ENCODE measurements at places on chromosomes 13 and 19.

- no peaks in the 10 kb centered on the region for H3K4me1 ChIP-seq
- no peak for DNase-seq
- no peak overlapping the region for H3K4me3 ChIP-seq
- no peak overlapping the region for H3K27ac ChIP-seq
These were observed 791.7 kb upstream of the PCDH20 start for GRCh38 chr13:62207388-62207787.

DNA sequence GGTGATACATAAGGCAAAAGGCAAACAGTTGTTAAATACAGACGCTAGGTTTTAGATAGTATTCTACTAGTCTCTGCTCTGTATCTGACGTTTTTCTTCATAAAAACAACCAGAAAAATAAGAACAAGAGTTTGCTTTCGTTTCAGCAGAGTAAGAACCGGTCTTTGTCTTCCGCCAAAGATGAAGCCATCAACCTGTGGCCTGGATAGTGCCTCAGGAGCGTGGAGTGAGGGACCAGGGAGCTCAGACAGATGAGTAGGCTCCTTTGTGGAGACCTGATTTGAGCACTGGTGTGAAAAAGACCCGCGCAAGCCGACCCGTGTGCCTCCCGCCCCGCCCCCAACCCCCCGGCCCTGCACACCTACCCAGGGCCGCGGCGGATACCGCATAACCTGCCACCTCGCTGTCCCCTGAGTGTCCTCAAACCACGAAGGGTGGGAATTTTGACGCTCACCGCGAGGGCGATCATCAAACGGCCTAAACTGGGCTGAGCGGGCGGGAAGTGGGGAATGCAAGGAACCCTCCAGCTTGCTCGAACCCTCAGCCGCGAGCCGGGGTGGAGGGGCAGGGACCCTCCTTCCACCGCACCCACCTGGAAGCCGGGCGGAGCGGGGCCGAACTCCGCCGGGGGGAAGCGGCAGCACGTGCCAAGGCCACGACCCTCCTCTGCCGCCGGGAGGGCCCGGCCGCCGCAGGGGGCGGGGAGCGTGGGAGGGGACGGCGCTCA, 866 bp upstream of the LMO7 start:
- H3K27me3 ChIP-seq, result no peaks in the 10 kb centered on the region
- no peaks in the 10 kb centered on the region for H3K36me3 ChIP-seq

GRCh38 chr19:46678110-46678732, 17.2 kb upstream of the DACT3 start:
- no peaks in the 10 kb centered on the region for H3K36me3 ChIP-seq
- no peaks in the 10 kb centered on the region for H3K27me3 ChIP-seq
- no peak overlapping the region for H3K27ac ChIP-seq
- no peaks in the 10 kb centered on the region for H3K4me1 ChIP-seq

DNA sequence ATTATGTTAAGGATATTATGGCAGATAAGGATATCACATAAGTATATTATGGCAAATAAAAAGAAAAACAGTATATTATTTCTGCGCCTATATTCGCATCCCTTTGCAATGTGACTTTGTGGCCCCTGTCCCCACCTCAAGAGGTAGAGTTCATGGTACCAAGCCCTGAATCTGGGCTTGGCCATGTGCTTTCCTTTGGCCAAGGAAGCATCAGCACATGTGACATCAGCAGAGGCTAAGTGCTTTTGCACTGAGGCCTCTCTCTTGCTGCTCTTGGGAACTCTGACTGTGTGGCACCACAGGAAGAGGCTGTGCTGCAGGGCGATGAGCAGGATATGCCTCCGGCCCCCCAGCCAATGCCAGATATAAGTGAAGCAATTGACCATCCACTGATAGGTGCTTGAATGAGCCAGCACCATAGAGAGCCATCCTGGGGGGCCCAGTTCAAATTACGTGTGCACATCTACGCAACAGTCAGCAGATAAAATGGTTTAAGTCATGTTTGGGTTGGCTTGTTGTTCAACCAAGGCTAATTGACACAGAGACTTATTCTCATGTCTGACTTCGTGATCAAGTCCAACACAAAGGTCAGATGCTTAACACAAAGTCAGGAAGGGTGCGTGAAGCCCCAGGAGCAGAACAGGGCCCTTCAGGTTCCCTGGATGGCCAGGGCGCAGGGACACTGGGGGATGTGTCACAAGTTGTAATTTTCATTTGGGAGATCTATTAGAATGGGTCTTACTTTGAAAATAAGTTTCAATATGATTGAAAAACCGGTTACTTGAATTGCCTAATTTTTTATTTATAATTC, 173.3 kb downstream of the COL4A1 start:
- no peak for DNase-seq
- H3K27me3 ChIP-seq, result no peaks in the 10 kb centered on the region
- peaks cover 1% of the 10 kb centered on the region for H3K4me1 ChIP-seq

DNA sequence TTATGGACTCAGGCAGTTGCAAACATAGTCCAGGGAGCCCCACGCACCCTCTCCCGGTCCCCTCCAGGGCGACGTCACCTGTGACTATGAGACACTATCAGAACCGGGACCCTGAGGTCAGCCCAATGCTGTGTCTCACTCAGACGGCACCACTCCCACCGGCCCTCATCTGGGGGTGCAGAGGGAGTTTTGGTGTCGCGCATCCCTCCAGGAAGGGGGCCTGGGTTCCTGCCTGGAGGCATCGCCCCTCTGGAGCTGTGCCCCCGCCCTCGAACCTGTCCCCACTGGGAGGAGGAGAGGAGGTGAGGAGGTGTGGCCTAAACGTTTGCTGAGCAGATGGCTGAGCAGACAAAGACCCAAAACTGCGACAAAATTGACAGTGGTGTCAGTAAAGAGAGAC, 51.2 kb downstream of the GADD45B start:
- no peaks in the 10 kb centered on the region for H3K36me3 ChIP-seq
- H3K4me3 ChIP-seq, result no peak overlapping the region

GRCh38 chr19:35931874-35932202, 4.3 kb upstream of the LRFN3 start:
- H3K27me3 ChIP-seq, result no peaks in the 10 kb centered on the region
- DNase-seq, result no peak
- H3K27ac ChIP-seq, result no peak overlapping the region
- H3K36me3 ChIP-seq, result no peaks in the 10 kb centered on the region
- H3K4me3 ChIP-seq, result no peak overlapping the region

GRCh38 chr13:23778002-23778652, 111.1 kb downstream of the MIPEP start:
- no peaks in the 10 kb centered on the region for H3K4me1 ChIP-seq
- no peak overlapping the region for H3K4me3 ChIP-seq
- H3K27me3 ChIP-seq, result no peaks in the 10 kb centered on the region
- no peaks in the 10 kb centered on the region for H3K36me3 ChIP-seq
- DNase-seq, result no peak
- no peak overlapping the region for H3K27ac ChIP-seq

- H3K27me3 ChIP-seq, result no peaks in the 10 kb centered on the region
- H3K27ac ChIP-seq, result no peak overlapping the region
- H3K4me1 ChIP-seq, result no peaks in the 10 kb centered on the region
- no peak for DNase-seq
These were observed 10.4 kb downstream of the EPS8L1 start for GRCh38 chr19:55085923-55086715.

DNA sequence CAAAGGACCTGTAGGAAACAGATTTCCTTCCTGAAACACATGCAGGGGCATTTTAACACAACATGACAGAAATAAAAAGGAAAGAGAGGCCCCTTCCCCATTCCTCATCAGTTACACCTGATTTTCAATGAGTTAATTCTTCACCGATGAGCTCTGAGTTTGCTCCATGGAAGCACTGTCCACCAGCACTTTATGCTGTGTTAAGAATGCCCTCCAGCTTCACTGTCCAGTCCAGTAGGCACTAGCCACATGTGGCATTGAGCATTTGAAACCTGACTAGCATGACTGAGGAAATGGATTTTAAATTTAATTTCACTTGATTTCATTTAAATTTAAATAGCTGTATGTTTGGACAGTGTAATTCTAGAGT, 217.2 kb upstream of the SLC10A2 start:
- no peak for DNase-seq
- H3K36me3 ChIP-seq, result no peaks in the 10 kb centered on the region
- H3K4me3 ChIP-seq, result no peak overlapping the region
- peak overlapping the region; percentile 78 for H3K27ac ChIP-seq
- no peaks in the 10 kb centered on the region for H3K27me3 ChIP-seq

DNA sequence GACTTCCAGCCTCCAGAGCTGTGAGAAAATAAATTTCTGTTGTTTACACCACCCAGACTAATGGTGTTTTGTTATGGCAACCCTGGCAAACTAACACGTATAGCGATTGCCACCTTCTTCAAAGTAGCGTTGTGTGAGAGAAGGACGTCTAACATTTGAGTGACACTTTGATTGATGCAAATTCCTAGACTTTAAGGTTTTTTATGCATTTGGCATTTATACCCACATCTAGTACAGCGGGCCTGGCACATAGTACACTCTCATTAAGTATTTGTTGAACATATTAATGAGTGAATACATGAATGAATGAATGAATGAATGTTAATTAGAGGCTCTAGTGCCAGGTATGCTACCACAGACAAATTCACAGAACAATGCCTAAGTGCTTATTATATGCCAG, 36.7 kb downstream of the POU4F1 start:
- H3K36me3 ChIP-seq, result no peaks in the 10 kb centered on the region
- H3K4me1 ChIP-seq, result no peaks in the 10 kb centered on the region
- H3K27ac ChIP-seq, result no peak overlapping the region
- no peaks in the 10 kb centered on the region for H3K27me3 ChIP-seq

DNA sequence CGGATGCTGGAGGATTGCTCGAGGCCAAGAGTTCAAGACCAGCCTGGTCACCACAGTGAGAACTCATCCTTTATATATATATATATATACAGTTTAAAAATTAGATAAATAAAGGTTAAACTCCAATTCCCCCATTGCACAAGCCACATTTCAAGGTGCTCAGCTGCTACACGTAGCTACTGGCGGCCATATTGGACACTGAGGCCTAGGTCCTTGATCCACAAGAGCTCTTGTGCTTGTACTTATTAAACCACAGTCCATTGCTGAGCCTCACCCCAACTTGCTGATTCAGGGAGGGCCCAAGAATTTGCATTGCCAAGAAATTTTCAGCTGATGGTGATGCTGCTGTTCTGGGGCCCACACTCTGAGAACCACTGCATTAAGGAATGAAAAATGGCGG, 9.6 kb downstream of the TTC9B start:
- no peak overlapping the region for H3K4me3 ChIP-seq
- no peaks in the 10 kb centered on the region for H3K4me1 ChIP-seq
- no peak for DNase-seq
- no peaks in the 10 kb centered on the region for H3K36me3 ChIP-seq
- H3K27me3 ChIP-seq, result no peaks in the 10 kb centered on the region
- H3K27ac ChIP-seq, result no peak overlapping the region

- no peak overlapping the region for H3K27ac ChIP-seq
- no peak for DNase-seq
- no peaks in the 10 kb centered on the region for H3K27me3 ChIP-seq
- H3K4me1 ChIP-seq, result no peaks in the 10 kb centered on the region
- no peaks in the 10 kb centered on the region for H3K36me3 ChIP-seq
These were observed 20.3 kb upstream of the GAS6 start for GRCh38 chr13:113883921-113884804.

DNA sequence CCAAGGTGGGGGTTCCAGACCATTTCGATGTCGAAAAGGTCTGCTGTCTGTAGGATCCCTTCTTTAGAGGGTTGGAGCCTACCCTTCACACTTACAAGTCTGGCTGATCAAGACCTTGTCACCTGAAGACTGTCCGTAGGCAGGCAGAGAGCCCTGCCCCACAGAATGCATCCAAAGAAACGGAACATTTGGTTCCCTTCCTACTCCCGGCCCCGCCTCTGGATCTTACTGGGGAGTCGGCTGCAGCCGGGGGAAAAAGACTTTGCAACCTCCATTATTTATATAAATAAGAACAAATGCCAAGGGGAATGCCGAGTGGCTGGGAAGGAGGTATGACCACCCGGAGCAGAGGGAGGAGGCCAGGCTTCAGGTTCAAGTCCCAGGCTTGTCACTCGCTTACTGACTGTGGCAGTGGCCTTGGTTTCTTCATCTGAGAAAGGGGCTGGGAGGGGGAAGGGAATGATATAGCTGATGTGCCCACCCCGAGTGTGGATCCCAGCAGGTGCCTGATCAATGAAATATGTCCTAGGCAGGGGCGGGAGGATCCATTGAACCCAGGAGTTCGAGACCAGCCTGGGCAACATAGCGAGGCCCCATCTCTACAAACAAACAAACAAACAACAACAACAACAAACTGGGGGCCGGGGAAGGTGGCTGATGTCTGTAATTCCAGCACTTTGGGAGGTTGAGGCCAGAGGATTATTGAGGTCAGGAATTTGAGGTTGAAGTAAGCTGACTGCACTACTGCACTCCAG, 48.7 kb downstream of the RFX2 start:
- no peak overlapping the region for H3K4me3 ChIP-seq
- H3K4me1 ChIP-seq, result peaks cover 40% of the 10 kb centered on the region
- DNase-seq, result no peak
- no peaks in the 10 kb centered on the region for H3K36me3 ChIP-seq

- H3K27ac ChIP-seq, result no peak overlapping the region
- H3K4me3 ChIP-seq, result no peak overlapping the region
- H3K27me3 ChIP-seq, result no peaks in the 10 kb centered on the region
- peaks cover 2% of the 10 kb centered on the region for H3K36me3 ChIP-seq
- 0 out of 2 replicates have a peak, but pooled peaks cover 6% of the 10 kb centered on the region for H3K4me1 ChIP-seq
These were observed 2.9 kb downstream of the NOTCH3 start for GRCh38 chr19:15197942-15198341.

DNA sequence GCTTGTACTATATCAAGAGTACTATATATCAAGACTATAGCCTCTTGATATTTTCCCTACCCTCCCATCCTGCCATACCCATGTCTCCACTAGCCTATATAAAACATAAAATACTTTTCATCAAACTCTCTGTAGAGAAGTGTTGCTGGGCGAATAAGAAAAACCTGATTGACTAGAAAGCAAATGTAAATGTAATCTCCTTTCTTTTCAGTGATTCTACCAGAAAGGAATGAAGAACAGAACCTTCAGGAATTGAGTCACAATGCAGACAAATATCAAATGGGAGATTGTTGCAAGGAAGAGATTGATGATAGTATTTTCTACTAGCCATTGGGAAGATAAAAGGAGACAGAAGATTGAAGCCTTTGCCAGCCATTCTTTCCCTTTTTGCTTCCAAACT, 89.2 kb downstream of the KCNRG start:
- no peak overlapping the region for H3K27ac ChIP-seq
- H3K36me3 ChIP-seq, result no peaks in the 10 kb centered on the region
- peaks cover 4% of the 10 kb centered on the region for H3K4me1 ChIP-seq
- H3K4me3 ChIP-seq, result no peak overlapping the region
- no peaks in the 10 kb centered on the region for H3K27me3 ChIP-seq
- no peak for DNase-seq

Data from Caco-2 (cell line).